ENCODE measurements at places on chromosomes 3 and 15.

DNA sequence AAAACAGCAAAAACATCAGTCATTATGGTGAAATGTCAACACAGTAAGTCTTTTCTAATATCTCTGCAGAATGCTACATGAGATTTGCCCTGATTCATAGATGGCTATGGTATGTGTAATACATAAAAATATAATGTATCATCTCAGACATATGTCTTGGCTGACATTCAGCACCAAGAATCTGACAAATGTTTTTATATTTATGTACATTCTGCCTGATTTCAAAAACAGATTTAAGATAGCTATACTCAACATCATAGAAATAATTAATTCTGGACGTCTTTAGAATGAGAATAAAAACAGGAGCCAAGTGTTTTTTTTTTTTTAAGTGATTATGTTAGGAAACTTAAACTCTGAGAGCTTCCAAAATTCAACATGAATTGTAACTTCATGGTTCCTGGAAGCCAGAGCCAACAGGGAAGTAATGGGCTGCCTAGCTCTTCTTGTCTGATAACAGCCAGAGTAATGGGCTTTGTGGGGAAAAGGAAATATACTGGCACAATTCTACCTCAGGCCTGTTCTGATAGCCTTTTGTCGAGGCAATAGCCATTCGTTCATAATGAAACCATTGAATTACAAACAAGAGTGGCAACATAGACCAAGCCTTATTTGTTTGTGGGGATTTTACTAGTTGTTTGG is 184.4 kb downstream of the VGLL4 start:
- DNase-seq, result no peak

- DNase-seq, result no peak
Measured at GRCh38 chr3:162170581-162170980, 674.0 kb downstream of the OTOL1 start.

DNA sequence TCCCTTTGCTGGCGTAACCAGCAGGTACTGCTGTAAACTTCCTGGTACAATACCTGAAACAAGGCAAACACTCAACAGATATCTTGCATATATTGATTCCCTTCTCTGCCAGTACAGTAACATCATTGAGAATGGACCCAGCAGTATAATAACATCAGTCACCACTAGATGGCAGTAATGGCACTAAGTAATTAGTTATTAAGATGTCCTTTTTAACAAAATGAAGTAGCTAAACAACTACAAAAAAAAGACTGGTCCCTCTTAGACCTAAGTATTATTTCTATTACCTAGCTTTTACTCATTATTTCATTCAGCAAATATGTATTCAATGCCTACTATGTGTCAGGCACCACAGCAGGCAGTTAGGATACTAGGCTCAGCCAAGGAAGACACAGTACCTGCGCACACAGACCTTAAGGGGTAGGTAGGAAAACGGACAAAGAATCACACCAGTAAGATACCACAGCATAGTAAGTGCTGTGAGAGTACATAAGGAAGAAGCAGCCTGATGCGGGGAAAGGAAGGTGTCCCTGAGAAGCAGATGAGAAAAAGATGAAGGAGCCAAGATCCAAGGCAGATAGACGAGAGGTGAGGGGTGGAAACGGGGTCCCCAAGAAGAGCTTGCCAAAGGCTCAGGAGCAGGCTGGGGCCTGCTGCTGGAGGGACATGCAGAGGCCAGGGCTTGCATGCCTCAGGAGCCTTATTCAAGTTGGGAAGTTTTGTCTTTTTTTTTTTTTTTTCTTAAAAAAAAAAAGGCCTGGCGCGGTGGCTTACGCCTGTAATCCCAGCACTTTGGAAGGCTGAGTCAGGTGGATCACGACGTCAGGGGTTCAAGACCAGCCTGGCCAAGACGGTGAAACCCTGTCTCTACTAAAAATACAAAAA is 102.7 kb upstream of the CHD2 start:
- DNase-seq, result peak; percentile 75

DNA sequence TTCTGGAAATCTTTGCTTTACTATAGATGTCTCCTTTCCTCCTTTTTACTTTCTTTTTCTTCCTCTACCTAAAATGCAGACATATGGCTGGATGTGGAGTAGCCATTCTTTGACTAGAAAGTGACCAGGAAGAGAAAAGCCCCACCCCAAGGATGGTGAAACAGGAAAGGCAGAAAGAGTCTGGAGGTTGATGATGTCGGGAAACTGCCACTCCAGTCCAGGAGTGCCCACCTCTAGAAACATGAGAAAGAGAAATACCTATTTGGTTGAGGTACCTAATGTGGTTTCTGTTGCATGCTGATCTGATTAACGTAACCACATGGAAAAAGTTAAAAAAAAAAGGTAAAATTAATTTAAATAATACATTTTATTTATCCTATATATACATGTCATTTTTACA is 55.2 kb upstream of the SSR3 start:
- no peak for DNase-seq

Measured in NCI-H1048 (cell line).